ENCODE measurements at places on chromosomes 7 and 10.

DNA sequence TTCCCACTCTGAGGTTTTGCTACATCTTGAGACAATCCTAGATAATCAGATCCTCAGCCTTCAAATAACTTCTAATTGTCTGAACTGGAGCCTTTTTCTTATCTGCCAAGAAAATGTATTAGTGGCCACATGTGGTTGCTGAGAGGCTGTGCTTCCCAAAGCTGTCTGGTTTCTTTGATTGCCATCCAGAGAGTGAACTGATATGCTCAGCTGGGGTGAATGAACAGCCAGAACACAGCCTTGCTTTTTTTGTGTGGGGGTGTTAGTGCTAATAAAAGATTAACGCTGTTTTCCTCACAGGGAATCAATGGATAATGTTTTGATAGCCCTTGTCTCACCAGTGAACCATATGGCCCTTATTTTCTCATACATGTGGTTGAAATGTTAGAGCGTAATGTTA is 66.9 kb downstream of the BBS9 start:
- peak; percentile 38 for DNase-seq

DNA sequence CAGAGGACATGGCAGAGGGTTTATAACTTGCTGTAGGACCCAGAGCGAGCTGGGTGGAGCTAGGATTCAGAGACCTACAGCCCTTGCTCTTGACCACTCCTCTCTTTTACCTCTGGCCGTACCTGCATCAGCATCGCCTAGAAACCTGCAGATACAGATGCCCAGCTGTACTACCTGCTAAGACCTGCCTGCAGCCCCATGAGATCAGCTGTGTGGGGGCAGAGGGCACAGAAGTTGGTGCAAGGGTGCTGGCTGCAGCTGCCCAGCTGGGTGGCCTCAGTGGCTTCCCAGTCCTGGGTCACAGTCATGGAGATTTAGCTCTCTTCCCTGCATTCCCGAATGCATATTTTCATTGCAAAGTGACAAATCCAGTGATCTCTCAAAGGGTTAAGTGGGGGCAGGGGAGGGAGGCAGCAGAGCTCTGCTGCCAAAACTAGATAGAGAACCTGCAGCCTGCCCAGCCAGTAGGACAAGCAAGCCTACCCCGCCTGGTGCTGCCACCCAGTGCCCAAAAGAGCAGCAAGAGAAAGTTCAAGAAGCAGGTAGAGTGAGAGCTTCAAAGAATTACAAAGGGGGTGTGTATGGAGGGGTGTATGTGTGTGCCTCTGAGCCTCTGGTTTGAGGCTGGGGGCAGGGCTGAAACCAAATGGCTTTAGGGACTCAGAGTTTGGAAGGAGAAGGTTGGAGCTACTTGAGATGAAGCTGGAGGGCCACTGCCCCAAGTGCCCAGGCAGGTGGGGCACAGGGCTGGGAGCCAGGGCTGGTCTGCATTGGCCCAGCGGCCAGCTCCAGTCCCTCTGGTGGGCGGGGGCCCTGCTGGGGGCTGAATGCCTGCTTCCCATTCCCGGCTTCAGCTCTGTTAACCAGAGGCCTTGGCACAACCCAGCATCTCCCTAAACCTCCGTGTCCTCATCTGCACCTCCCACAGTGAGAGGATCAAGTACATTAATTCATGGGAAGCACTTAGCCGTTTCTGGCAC is 6.9 kb downstream of the FAM241B start:
- peak; percentile 50 for DNase-seq

- DNase-seq: no peak
Observed at GRCh38 chr10:131082201-131082850, 229.2 kb downstream of the TCERG1L start.

DNA sequence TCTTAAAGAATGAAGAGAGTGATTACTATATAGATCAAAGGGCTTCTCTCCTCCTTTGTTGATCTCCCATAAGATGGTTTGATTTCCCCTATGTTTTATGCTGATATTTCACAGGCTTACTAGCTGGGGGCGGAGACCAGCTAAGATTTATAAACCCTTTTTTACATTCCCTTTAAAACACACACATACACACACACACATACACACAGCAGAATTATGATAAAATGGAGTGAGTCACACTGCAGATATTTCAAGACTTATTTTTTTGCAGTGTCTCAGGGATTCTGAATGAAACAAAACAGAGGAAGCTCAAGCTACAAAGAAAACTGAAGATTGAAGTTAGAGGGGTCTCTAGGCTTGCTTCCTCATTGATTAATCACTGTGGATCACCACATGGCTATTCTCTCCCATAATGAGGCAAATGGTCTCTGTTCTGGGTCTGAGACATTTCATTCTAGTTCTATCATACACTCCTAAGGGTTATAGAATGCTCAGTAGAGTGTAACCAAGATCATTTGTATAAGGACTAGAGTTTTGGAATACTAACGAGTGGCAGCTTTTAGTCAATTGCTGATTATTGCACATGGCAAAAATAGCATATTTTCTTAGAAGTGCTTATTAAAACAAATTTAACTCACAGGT is 18.6 kb downstream of the INA start:
- DNase-seq: no peak

DNA sequence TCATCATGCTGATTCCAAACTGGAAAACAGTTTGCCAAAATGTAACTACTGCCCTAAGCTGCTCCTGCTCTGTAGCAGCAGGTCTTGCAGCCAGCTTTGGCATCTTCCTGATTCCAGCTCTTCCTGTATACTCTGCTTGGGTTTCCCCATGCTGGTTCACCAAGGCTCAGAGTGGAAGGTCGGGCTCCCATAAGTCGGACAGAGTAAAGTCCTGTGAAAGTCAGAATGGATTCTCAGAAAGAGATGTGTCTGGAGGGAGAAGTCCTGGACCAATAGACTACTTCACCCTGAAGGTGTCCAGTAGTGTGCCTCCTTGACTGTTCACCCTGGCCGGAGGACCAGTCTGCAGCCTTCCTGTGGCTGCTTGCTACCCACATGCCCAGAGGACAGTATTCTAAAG is 93.8 kb downstream of the STRA8 start:
- DNase-seq: no peak

- DNase-seq: no peak
Observed at GRCh38 chr10:76257816-76258215, 826.4 kb downstream of the LRMDA start.

DNA sequence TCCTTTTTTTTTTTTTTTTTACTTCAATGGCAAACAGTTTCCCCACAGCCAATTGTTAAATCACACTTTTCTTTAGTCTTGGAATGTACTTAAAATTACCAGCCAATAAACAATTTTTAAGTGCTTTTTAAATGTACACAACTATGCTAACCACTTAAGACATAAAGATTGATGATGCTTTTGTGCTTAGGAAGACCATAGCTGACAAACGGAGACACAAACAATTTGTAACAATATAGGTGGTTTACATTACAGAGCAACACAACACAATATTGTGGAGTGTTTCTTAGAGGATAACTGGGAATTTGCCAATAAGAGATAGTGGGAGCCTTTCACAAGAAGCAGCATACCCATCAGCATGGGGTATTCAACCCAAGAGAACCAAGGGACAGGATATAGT is 798.5 kb upstream of the IGFBP3 start:
- no peak for DNase-seq

- DNase-seq: peak; percentile 24
Observed at GRCh38 chr10:92011560-92012214, 88.1 kb downstream of the BTAF1 start.

- no peak for DNase-seq
Observed at GRCh38 chr10:96422525-96422924, 63.7 kb upstream of the OPALIN start.

DNA sequence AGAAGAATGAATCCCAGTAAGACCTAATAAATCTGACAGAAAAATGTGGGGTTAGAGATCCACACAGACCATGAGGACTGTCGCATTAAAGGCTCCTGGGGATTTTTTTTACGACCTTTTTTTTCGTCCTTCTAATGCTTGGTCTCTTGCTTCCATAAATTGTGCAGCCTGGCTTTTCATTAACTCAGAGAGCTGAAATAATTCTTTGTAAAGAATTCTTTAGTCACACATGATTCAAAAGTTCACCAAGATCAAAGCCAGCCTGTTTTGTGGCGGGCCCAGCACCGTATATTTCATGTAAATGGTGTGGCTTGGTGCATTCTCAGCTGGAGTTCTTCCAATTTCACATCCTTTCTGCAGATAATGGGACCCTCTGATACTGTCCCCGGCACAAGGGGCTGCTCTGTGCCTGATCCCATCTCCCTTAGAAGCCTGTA is 206.6 kb upstream of the BMPER start:
- no peak for DNase-seq

DNA sequence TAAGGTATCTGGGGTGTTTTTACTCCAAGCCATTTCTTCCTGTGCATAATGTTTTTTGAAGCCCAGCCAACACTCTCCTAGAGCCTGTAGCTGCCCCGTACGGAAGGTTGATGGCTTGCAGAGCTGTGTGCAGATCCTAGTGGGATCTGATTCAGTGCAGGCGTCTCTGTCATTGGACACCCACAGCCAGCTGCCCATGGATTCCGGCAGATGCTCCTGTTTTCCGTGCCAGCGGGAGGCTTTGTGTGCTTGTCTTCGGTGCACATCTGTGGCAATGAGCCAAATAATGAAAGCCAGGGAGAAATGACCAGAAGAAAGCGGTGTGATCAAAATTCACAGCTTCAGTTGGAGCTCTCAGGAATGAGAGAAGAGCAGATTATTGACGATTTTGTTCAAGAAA is 426.4 kb downstream of the TYW1 start:
- DNase-seq: no peak

GRCh38 chr10:85667638-85668233 is 698.9 kb downstream of the GRID1 start:
- no peak for DNase-seq

- DNase-seq: no peak
Observed at GRCh38 chr10:47376522-47377220, 7.4 kb downstream of the ZNF488 start.

GRCh38 chr7:55429835-55430499 is 64.8 kb downstream of the LANCL2 start:
- no peak for DNase-seq

GRCh38 chr10:103367379-103367781 is 396 bp upstream of the TAF5 start:
- no peak for DNase-seq

GRCh38 chr10:21048068-21048467 is 151.0 kb upstream of the NEBL start:
- DNase-seq: no peak

GRCh38 chr10:716821-717220 is 27.4 kb upstream of the DIP2C start:
- peak; percentile 17 for DNase-seq

DNA sequence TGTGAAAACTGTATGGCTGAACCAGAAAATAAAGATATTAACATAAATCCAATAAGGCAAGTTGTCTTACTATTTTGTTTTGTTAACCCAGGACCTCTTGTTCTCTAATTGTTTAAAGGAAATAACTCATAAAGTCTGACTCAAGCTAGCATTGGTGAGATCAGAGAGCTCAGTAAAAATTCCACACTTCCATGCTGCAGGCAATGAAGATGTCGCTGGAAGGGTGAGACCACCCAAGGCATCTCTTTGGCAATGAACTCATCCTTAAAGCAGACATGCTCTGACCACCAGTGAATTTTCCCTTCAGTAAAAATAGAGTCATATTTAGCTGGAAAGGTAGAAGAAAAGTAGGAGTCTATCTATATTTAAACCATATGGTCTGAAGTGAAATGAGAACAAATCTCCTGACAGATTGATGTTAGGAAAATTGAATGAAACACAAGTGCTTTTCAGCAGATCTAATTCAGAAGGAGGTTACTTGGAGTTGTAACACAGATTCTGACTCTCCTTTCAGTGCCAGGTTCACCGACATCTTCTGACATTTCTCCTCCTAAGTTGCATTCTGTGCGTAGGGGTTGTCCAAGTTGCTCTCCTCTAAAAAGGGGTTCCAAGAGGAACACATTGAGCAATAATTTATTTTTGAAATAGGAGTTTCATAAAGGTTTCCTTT is 32.8 kb upstream of the VIPR2 start:
- no peak for DNase-seq

GRCh38 chr10:21184984-21185383 is 287.9 kb upstream of the NEBL start:
- no peak for DNase-seq

GRCh38 chr10:82750538-82750937 is 875.5 kb downstream of the NRG3 start:
- DNase-seq: no peak

GRCh38 chr10:17668435-17669184 is 24.7 kb downstream of the STAM start:
- DNase-seq: no peak
